ENCODE measurements at places on chromosomes 7 and 10.

- no peak for DNase-seq
Measured at GRCh38 chr10:83108565-83109333, 1030.6 kb upstream of the GHITM start.

GRCh38 chr10:116699049-116699448 lies 43.3 kb downstream of the HSPA12A start:
- no peak for DNase-seq

DNA sequence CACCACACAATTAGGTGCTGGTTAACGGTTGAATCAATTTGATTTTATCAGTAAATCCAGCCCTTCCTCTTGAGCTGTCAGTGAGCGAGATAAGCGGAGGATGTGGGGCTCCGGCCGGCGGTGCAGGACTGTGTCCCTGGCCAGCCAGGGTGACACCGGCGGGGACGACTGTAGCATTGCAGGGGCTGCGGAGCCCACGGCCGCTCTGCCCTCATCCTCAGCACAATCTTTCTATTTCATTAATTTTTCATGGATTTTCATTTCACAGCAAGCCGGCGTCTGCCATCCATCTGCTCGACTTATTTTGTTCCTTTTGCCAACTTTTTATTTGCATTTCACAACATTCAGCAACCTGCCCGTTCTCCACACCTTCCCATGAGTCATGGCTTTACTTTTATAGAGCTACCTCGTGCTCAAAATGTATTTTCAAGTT lies 4.7 kb downstream of the ADARB2 start:
- no peak for DNase-seq

- no peak for DNase-seq
Measured at GRCh38 chr7:23918856-23919255, 208.8 kb downstream of the STK31 start.

- DNase-seq: no peak
Measured at GRCh38 chr7:40887099-40887498, 752.3 kb downstream of the SUGCT start.

DNA sequence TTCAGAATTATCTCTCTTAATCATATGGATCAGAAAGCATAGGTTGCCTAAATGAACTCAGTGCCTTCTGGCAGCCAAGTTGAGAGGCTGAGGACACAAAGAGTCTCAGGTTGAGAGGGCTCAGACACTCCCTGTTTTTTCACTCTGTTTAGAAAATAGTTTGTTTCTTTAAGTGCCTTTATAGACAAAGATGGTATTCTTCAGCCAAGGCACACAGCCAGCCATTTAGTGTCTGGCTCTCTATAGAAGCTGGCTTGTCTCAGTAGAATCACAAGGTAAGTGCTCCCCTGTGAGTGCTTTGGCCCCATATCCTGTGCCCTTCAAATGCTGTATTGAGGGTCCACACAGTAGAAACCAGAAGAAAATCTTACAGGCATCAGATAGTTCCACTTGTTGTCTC lies 3.6 kb downstream of the GPR158 start:
- no peak for DNase-seq

GRCh38 chr7:151631570-151631952 lies 111.9 kb upstream of the RHEB start:
- DNase-seq: no peak

- DNase-seq: no peak
Measured at GRCh38 chr10:91931526-91932190, 8.1 kb downstream of the BTAF1 start.

DNA sequence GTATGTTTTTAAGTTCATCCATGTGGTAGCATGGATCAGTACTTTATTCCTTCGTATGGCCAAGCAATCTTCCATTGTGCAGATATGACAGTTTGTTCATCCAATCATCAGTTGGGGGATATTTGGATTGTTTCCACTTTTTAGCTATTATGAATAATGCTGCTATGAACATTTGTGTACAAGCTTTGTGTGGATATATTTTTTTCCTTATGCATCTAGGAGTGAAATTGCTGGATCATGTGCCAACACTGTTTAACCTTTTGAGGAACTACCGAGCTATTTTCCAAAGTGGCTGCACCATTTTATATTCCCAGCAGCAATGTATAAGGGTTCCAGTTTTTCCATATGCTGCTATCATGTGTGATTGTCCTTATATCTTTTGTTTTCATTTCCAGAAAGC lies 140.1 kb downstream of the HIBADH start:
- no peak for DNase-seq

DNA sequence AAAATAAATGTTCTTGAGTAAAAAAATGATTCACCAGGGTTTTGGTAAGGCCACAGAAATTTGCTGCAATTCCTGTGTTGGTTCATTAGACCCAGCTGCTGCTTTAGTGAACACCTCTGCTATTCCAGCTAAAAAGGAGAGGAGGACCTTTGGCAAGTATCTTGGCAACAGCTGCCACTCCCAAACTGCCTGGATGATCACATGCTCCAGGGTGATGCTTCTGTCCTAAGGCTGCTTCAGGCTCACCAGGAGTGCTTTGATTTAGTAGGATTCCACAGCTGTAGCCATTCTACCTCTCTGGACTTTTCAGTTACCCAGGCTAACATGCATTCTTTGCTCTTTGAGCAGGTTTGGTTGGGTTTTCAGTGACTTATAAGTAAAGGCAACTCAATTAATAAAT lies 82.6 kb upstream of the NPVF start:
- DNase-seq: no peak

DNA sequence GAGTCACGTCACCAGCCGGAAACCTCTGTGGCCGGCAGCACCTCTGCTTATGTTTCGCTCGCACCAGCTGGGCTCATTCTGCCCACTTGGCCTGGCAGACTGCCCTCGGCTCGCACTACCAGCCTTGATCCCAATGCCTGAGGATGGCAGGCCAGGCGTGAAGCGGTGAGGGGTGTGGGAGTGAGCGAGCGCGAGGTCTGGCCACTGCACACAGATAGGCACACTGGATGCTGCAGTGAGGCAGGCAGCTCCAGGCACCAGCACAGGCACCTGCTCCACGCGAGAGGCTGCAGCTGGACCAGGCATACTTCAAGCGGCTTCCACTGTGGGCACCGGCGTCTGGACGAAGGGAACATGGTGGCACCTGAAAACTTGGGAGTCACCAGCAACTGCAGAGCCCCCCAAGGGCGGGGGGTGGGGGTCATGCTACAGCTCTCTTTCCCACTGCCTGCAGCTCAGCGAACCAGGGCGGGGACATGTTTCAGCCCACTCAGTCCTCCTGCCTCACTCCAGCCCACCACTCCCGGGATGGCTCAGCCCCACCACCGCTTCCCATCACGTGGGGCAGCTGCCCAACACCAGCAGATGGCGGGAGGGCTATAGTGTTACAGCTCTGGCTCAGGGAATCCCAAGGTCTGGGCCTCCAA lies 5.4 kb upstream of the DMTF1 start:
- no peak for DNase-seq

DNA sequence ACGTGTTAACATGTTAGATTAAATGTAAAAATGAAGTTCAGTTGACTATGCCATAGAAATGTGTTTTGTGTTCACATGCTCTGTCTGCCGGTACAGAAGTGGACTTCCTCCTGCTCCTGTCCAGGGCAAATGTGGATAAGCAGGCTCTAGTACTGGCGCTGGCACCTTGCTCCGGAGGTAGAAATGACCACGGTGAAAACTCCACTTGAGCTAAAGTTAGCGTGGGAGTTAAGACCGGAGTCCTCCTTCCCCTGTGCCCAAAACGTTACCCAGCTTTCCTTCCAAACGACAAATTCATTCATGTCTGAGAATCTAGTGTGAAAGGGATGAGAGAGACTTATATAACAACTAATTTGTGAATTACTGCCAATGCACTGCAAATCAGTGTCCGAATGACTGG lies 35.0 kb upstream of the ATP6V0A4 start:
- DNase-seq: no peak

DNA sequence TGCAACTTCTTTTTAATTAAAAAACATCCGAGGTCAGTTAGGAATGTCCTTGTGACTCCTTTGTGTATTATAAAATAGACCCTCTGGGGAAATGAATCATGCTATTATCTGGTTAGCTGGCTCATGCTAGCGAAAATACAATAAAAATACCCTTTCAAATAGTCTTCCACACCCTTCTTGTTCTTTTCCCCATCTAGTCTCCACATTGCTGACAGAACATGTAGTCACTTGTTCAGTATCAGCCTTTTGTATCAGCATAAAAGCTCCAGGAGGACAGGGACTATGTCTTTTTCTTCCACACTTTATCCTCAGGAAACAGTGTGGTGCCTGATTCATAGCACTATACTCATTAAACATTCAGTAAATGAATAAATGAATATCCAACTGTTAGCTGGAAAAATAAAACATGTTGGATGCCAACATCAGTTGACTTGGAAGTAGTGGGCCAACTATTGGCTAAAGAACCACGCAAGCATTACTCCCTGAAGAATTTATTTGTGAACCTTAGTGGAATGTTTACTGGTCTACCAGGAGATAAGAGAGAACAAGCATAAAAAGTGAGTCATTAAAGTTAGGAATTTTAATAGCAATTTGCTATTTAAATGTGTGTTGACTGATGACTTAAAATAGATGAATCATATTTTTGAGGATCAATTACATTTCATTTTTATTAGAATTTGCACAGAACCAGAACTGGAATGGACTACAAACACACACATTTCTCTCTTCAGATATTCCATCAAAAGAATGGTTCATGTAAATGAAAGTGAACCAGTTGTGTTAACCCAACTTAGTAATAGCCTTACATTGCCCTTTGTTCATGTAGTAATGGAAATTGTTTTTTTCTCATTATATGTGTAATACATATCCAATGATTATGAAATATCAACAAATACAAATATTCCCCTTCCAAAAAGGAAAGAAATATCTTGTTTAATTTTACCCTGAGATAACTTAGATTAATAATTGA lies 129.6 kb downstream of the DKK1 start:
- no peak for DNase-seq

GRCh38 chr7:33624215-33624614 lies 281.1 kb upstream of the BMPER start:
- DNase-seq: no peak

- DNase-seq: no peak
Measured at GRCh38 chr7:140726281-140726680, 29.8 kb downstream of the NDUFB2 start.

GRCh38 chr10:33612551-33612950 lies 278.1 kb upstream of the NRP1 start:
- DNase-seq: no peak

DNA sequence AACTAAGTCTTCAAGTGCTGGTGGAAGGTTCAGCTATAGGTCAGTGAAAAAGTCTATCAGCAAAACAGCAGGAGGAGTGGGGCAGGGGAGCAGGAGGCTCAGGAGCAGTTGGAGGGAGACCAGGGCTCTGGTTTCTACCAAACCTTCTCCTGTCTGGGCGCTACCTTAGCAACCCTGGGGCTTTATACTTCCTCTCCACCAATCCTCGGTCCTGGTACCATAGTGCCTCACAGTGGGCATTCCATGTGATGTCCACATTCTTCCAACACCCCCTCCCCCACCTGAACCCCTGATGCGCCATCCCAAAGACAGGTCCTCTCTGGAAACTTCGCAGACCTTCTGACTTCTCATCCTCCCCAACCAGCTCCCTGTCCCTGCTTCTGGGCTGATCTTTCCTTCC lies 25.3 kb upstream of the ACSM6 start:
- no peak for DNase-seq

DNA sequence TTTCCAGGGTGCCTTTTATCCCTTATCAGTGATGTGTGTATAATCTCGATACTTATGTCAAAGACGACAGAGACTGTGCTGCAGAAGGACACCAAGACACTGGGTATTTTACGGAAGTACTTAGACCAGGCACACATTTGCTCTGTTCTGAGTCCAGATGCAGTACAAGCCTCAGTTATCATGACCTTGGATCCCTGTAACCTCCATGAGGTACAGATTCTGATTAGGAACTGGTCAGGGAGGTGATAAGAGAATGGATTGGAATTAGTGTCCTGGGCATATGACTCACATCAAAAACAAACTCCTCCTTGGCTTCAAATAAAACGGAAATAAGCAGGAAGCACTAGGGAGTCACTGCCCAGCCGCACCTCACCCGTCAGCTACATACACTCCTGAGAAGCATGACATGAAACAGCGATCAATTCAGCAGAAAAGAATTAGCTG lies 146.5 kb downstream of the SFMBT2 start:
- DNase-seq: no peak

GRCh38 chr10:92142949-92143348 lies 147.9 kb downstream of the CPEB3 start:
- DNase-seq: no peak

DNA sequence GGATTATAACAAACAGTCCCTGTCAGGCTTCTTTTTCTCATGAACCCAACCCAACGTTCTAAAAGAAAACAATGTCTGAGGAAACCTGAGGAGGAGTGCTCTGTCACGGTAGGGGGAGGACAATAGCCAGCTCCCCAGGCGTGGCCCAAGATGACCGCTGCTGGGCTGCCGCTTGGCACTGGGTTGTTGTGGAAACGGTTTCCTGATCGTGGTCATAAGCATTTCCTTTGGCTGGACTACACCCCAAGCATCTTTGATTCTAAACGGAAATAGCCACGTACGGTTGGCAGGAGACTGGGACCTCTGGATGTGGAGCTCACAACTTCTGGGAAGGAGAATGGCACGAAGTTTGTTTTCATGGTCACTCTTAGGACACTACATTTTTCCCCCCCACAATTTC lies 30.4 kb upstream of the DMBT1 start:
- DNase-seq: no peak

GRCh38 chr7:28497009-28497408 lies 84.7 kb downstream of the CREB5 start:
- DNase-seq: no peak

DNA sequence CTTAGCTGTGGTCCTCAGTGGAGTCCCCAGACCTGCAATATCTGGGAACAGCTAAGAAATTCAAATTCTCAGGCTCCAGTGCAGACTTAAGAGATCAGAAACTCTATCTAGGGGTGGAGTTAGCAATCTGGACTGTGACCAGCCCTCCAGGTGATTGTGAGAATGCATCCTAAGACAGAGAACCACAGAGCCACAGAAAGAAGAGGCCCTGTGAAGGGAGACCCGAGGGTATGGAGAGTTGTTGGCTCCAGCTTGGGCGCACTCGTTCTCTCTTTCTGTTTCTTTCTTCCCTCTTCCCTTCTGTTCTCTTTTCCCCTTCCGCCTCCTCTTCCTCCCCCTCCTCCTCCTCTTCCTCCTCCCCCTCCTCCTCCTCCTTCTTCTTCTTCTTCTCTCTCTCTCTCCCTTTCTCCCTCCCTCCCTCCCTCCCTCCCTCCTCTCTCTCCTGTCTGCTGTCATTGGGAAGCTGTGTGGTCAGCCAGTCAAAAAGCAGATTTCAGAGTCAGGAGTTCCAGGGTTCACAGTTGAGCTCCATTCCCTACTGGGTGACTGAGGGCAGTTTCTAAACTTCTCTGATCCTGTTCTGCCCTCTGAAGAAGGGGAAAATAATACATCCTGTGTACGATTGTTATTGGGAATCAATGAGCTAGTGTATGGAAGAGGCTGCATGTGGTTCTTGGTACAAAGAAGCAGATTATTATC lies 62.1 kb upstream of the STEAP1B start:
- no peak for DNase-seq

GRCh38 chr7:77575187-77575586 lies 38.1 kb downstream of the PTPN12 start:
- DNase-seq: no peak
